ENCODE measurements at places on chromosomes 5 and 9. TPM values are rescaled to one million over a fixed set of nuclear protein-coding genes. Genes with fewer than 3 reads are reported as not detected.

- no peak for DNase-seq
Observed at GRCh38 chr5:126486332-126486731, 63.1 kb downstream of the GRAMD2B start.

GRCh38 chr5:7348168-7348854 is 47.6 kb upstream of the ADCY2 start:
- DNase-seq, result no peak

CNTLN gene
- 6.1 TPM for total RNA-seq

DNA sequence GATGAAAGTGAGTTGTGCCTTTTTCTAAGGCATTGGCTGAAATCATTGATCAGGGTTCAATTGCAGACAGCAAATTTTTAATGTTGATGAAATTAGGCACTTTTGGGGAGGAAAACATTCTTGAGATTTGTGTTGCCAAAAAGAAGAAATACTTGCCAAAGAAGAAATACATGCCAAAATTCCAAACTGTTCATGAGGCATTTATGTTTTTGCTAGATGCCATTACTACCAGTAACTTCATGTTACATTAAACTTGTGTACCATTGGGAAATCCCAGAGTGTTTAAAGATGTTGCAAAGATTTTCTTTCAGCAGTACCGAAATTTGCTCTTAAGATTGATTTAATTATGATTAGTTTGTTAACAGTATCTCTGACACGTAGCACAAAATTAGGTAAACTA is 7.0 kb downstream of the XRCC4 start:
- no peak for DNase-seq

- DNase-seq, result no peak
Observed at GRCh38 chr9:113998525-113999255, 79.4 kb downstream of the AMBP start.

GTF2H2C gene
- 76.6 TPM for total RNA-seq

COL23A1 gene
- 0.40 TPM for total RNA-seq

OTP gene
- total RNA-seq, result not detected

DNA sequence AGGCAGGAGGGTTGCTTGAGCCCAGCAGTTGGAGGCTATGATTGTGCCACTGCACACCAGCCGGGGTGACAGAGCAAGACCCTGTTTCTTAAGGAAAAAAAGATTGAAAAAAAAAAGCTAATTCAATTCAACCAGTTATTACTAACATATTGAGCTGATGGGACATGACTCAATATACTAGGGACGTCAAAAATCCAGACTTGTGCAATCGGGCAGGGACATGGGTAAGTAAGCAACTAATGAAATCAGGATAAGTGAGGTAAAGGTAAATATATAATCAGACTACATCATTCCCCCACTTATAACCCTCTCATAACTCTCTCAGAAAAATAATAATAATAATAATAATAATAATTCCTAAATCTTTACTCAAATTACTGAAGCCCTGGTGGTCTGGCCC is 975 bp upstream of the HAVCR1 start:
- peak; percentile 97 for DNase-seq

INSL6 gene
- not detected for total RNA-seq

GRCh38 chr9:125258832-125259534 is 2.6 kb upstream of the GAPVD1 start:
- no peak for DNase-seq

DNA sequence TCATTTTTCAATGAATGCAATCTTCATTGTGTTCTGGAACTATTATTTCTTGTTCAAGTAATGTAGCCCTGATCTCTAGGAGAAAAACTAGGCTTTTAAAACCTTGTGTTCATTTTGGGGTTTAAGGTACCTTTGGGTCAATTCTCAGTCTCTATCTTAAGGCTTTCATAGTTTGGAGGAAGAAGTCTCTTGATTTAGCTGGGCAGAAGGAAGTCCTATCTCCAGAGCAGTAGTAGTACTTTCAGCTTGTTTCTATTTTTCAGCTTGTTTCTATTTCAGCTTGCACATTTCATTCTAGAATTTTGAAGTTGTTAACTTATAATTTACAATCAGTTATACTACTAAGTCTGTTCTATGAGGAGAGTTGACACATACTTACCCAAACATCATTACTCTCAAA is 15.2 kb downstream of the CSNK1G3 start:
- no peak for DNase-seq

DNA sequence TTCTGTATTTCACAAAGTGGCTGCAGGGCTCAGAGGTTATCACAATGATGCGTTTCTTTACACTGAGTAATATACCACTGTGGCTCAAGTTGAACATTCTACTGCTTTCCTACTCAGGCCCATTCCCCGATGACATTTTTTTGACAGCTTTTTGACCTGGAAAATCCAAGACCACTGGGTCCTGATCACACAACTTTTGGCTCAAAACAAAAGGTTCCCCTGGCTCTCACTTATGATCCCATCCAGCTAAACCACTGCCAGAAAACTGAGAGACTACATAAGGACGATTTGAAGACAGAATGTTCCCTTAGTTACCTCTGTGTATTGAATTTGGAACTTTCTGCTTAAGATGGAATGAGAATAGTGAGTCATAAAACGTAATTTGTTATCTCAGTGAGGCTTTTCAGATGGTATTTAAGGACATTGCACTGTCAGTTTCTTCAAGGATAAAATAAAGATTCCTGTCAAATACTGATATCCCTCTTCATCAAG is 78.0 kb upstream of the FBXL7 start:
- DNase-seq, result no peak

DNA sequence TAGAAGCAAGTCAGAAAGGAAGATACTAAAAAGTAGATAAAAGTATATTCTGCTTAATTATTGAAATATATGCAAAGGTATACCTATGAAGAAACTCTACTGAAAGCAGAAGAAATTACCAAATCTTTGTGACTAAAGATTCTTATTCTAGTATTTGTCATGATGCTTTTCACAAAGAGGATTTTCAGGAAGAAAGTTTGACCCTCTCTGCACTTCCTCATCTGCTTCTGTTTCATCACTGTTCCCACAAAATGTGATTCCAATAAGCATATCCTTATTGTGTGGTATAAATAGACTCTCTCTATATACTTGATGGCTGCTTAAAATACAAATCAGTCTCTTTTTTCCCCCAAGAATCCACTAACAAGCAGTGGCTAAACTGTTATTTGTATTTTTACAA is 2139.6 kb upstream of the ACO1 start:
- no peak for DNase-seq

F2RL1 gene
- 119 TPM for total RNA-seq

- DNase-seq, result peak; percentile 34
Observed at GRCh38 chr5:56520986-56521730, 288.0 kb upstream of the ANKRD55 start.

RAB3C gene
- total RNA-seq, result not detected

SAPCD2 gene
- 12.0 TPM for total RNA-seq

LECT2 gene
- not detected for total RNA-seq

DNA sequence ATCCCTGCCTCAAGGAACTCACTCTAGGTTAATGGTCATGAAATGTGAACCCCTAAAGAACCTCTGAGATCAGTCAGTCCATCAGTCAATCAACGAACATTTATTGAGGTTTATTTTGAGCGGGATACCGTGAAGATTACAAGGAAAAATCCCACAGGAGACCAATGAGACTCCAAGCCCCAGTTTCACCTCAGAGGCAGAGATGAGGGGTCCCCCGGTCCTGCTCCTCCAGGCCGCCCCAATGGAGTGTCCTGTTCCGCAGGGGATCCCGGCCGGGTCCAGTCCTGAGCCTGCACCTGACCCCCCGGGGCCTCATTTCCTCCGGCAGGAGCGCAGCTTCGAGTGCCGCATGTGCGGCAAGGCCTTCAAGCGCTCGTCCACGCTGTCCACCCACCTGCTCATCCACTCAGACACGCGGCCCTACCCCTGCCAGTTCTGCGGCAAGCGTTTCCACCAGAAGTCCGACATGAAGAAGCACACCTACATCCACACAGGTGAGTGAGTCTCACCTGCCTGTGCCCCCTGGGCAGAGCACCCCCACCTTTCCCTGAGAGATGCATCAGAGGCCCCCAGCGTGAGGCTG is 11.0 kb downstream of the GFI1B start:
- DNase-seq, result no peak

- no peak for DNase-seq
Observed at GRCh38 chr5:1891391-1891790, 8.7 kb upstream of the IRX4 start.

DNA sequence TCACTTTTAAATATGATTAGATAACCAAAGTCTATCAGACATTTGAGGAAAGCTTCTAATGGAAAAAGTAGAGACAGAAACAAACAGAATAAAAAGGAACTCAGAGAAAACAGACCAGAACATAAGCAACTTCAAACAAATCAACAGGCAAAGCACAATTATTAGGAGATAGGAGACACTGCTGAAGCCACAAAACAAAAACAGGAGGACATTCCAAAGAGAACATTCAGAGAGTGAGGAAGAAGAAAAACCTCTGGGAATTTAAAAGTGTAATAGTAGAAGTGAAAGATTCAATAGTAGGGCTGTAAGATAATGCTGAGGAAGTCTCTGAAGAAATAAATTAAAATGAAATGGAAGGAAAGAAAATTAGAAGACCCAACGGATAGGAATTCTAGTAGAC is 83.2 kb upstream of the TBCA start:
- no peak for DNase-seq

CARTPT gene
- not detected for total RNA-seq

- peak; percentile 35 for DNase-seq
Observed at GRCh38 chr5:136023958-136024541, 4.7 kb upstream of the TGFBI start.

DNA sequence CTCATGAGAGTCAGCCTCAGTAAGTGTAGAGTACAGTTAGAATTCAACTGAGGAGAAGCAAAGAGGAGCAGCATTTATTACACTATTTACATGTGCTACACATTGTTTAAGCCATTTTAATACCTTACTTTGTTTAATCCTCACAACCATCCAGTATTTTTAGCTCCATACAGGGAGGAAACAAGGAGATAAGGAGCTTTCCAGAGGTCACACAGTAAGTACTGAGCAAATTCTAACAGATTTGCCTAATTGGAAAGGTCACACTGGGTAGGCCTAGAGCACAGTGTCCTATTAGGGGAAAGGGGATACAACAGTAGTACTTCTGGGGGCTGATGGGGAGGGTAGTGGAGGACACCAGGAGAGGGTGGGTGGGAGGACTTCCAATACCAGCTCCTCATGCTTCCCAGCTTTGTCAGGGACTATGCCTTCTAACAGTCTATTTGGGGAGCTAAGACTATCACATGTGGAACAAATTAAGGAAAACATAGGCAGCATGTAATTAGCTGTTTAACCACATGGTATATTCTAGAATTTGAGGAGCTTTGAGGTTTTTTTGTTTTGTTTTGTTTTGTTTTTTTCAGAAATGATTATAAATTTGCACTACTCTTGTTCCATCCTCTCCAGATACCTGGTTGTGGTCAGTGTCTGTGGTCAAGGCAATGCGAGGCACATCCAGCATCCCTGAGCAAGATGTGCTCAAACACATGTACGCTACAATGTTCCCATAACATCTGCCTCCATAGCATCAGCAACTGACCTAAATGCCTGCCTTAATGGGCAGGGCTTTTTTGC is 96.0 kb upstream of the SLC12A2 start:
- DNase-seq, result no peak

OLFM1 gene
- total RNA-seq, result not detected

DNA sequence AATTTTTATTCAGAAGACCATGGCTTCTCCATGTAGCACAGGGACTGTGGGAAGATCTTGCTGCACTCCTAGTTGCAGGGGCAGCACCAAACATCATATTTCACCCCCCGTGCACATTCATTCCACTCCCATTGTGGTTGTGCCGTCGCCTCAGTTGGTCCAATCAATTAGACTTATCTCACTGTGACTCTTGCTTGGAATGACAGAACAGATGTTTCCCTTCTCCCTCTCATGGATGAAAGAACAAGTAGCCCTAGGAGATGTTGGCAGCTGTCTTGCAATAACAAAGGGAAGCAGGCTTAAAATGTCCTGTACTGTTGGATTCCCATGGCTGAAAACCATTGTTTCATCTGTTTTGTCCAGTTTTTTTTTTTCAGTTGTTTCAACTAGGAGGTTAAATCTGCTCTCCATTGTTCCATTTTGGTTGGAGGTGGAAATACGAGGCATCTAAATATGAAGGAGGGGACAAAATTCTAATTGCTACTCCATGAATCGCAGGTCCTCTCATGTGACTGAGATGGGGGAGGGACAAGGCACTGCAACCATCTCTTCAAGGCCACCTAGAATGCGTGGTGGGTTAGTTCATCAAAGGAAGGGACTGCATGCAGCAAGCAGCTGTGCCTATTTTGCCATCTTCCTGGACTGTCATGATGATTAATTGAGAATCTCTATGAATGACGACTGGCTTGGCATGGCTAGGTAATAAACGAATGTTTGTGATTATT is 214.4 kb downstream of the NSG2 start:
- no peak for DNase-seq

PFN3 gene
- total RNA-seq, result not detected

DNA sequence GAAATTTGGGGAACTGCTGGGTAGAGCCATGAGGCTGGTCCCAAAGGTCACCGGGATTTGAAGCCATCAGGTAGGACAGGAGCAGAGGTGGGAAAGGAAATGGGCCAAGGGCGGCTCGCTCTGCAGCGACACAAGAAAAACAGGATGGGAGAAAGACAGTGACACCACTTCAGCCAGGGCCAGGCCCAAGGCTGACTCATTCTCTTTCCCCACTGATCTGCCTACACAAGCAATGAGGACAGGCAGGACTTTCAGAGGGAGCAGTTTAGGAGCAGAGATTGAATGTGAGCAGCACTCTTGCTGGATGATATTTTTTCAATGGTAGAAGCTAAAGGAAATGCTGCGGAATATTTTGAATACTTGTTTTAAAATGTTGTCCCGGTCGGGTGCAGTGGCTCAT is 3.5 kb downstream of the RUFY1 start:
- peak; percentile 78 for DNase-seq
